HepG2 (cell line): ENCODE measurements at places on chromosomes 11 and 22. TPM values are rescaled to one million over a fixed set of nuclear protein-coding genes. Genes with fewer than 3 reads are reported as not detected.
A peak's percentile ranks its signal among the peaks of the same experiment; 100 is the strongest.

DNA sequence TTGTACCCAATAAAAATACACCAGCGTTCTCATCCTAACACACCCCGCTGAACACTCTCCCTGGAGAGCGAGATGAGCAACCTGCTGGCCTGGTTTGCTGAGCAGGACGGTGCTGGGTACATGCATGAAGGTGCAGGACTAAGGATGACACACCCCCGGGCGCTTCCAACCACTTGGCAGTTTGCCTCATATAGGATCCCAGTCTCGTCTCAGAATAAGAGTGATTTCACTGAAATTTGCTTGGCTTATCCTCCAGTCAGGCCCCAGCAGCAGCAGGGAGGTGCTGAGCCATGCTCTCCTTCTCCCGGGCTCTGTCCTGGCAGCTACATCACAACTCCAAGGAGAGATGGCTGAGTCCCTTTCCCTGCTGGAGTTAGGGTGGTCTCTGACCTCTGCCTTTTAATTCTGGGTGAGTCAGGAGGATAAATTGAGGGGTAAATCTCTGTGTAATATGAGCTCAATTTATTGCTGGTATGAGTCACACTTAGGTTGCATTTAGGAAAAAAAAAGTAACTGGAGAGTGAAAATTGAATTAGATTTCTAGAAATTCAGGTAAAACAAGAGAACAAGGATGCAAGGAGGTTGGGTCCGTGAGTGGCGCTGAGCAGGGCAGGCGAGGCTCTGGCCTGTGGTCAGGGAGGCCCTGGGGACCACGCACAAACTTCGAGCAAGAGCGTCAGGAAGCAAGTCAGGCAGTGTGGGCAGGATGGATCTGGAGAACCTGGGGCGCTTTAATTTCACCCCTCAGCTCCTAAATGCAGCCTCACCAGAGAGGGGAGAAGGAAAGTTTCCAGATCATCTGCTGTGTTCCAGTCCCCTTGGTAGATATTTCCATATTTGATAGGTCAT lies 974.0 kb downstream of the TBC1D22A start:
- DNase-seq: no peak

TMPRSS6 gene
- total RNA-seq: 1.5 and 4.2 TPM in 2 replicates

SAA4 gene
- total RNA-seq: 147 and 253 TPM in 2 replicates

GRCh38 chr11:110972640-110973039 lies 260.4 kb upstream of the ARHGAP20 start:
- DNase-seq: no peak

APIP gene
- total RNA-seq: 31.0 and 41.8 TPM in 2 replicates

DNA sequence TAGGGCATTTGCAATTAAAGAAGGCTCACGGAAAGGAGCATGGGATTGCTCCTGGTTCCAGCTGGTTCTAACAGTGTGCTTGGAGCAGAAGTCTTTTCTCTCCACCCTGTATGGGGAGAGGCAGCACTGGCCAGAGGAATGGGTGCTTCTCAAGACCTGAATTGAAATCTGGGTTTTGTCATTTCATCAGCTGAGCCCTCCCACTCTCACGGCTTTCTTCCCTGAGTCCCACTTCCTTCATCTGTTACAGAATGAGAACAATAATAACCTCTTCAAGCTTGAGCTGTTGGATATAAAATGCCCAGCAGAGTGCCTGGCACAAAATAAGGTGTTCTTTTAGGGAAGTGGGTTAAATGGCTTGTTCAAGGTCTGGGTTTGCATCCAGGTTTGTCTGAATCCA lies 17.2 kb downstream of the CNTF start:
- no peak for DNase-seq

GRCh38 chr11:58675334-58676155 lies 53.1 kb downstream of the CNTF start:
- DNase-seq: peak; percentile 32

GRCh38 chr11:58998480-58999290 lies 59.4 kb downstream of the GLYATL1 start:
- no peak for DNase-seq

DNA sequence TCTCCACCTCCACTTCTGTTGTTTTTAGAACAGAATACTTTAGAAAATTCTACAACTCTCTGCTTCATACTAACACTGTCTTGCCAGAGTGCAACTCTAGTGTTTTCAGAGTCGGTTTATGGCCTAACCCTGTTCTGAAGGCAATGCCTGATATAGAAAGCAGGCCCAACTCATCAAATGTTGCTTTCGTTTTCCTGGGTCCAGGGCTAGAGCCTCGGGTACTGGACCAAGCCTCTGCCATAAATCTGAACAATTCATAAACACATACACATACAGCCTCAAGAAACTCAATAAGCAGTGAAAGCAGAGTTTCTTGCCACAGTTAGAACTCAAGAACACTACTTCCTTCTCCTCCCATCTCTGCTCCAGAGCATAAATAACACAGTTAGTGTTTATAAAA lies 9.8 kb downstream of the TMEM218 start:
- DNase-seq: no peak

DNA sequence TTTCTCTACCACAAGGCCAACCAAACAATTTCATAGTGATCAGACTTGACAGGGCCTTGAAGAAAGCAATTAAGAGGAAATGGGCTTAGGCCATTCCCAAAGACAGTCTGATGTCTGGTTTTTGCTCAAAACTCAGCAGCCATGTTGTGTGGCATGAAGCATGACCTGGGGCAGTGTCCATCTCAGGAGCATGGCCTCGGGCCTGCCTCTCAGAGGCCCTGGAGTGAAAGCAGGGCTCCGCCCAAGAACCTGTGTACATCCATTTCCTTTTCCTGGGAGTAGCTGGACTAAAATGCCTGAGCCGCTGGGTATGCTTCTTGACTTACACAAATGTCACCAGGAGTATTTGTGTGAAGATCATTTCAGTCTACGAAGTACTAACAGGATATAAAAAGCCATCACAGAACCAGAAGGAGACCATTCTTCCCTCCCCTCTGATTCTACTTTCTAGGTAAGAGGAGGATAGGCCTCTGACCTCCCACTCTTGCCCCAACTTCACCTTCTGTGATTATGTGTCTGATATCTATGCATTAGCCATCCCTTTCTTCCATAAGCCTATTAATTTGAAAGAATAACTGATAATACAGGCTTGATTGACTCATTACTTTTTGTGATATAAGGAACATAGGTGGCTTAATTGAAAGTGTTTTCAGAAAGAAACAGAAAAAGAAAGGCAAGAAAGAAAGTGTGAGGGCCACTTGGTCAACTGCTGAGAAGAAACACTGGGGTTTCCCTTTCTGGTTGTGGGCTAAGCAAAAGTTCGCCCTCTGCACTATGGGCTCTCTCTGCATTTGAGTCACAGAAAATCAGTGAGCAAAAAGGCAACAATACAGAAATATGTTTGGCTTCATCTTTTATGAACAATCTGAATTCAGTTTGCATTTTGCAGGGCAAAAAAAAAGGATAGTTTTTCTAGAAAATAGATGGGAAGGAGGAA lies 188.6 kb upstream of the MTMR2 start:
- no peak for DNase-seq
